ENCODE measurements at places on chromosomes 1 and 21. TPM values are rescaled to one million over a fixed set of nuclear protein-coding genes. Genes with fewer than 3 reads are reported as not detected.

Gene BCL2L15
- 1.3 TPM for total RNA-seq

Gene SPRR2B
- total RNA-seq: not detected

Gene INKA2
- 2.4 TPM for total RNA-seq

DNA sequence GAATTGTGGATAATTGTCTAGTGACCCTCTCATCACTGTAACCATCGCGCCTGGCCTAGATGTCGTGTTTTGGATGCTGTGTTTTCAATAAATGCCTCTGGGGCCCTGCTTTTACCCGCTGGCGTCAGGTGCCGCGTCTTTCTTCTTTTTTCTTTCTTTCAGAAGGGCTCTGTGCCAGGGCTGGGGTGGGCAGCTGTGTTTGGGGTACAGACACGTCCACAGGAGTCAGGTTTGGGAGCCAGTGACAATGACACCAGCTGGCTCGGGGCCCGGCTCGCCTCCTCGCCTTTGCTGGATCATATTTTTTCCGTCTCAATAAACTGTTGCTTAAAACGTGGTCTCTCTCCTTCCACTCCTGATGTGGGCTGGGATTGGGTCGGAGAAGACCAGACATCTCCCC lies 16.1 kb downstream of the TMEM201 start:
- no peak for DNase-seq

Measured in CD4-positive, alpha-beta memory T cell (primary cell).